ENCODE measurements at places on chromosomes 13 and 19.

GRCh38 chr19:16193466-16193865, 4.2 kb upstream of the AP1M1 start:
- DNase-seq: no peak

DNA sequence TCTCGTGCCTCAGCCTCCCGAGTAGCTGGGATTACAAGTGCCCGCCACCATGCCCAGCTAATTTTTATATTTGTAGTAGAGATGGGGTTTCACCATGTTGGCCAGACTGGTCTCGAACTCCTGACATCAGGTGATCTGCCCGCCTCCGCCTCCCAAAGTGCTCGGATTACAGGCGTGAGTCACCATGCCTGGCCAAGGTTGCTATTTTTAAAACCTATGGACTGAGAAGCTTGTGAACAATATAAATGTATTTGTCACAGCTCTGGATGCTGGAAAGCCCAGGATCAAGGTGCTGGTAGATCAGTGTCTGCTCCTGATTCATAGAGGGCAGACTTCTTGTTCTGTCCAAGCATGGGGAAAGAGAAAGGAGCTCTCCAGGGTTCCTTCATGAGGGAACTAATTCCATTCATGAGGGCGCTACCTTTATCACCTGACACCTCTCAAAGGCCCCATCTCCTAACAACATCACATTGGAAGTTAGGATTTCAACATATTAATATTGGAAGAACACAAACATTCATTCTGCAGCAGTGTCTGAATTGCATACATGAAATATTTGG, 16.1 kb downstream of the CARD8 start:
- no peak for DNase-seq

DNA sequence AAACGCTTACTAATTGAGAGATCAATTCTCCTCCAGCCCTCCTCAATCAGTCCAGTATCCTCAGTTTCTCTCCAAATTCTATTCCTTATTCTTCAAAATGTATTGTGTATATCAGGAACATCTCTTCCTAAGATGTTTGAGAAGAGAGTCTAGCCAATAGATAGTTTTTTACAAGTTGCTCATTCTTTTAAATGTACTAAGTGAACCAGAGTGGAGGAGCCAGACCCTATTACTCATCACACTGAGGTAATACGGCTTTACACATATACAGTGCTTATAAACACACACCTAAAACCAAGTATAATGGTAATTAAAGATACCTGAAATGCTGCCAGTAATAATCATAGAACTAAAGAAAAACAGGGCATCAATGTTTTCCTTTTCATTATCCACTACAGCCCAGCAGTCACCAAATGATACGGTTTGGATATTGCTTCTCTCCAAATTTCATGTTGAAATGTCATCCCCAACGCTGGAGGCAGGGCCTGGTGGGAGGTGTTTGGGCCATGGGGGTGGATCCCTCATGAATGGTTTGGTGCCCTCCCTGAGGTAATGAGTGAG, 45.2 kb upstream of the HMGB1 start:
- DNase-seq: no peak

DNA sequence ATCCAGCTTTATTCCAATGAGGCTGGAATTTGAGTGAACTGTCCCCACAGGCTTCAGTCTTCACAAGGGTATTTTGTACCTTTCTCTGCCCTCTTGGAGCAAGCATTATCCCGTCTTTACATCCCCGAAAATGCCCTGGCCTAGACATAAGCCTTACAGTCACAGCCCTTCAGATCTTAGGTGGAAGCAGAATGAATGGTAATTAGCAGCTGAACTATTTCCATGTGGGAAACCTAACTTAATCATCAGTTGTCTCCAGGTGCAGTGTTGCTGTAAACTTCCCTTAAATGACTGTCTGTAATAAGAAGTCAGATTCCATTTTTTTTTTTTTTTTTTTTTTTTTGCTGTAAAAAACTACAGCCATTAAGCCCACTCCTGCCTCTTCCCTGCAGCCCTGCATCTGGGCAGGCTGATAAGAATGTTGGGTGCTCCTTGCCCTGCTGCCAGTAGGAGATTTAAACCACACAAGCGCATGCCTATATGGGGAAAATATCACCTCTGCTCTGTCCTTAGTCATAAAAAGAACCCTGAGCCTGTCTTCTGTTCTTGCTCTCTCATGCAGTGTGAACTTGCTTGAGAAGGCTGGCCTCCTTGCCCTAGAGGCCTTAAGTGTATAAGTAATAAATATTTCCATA, 426.8 kb upstream of the SLITRK5 start:
- no peak for DNase-seq

GRCh38 chr13:51769455-51770127, 34.4 kb downstream of the DHRS12 start:
- DNase-seq: no peak

- no peak for DNase-seq
These were observed 471.5 kb downstream of the TSHZ3 start for GRCh38 chr19:30877661-30878113.

DNA sequence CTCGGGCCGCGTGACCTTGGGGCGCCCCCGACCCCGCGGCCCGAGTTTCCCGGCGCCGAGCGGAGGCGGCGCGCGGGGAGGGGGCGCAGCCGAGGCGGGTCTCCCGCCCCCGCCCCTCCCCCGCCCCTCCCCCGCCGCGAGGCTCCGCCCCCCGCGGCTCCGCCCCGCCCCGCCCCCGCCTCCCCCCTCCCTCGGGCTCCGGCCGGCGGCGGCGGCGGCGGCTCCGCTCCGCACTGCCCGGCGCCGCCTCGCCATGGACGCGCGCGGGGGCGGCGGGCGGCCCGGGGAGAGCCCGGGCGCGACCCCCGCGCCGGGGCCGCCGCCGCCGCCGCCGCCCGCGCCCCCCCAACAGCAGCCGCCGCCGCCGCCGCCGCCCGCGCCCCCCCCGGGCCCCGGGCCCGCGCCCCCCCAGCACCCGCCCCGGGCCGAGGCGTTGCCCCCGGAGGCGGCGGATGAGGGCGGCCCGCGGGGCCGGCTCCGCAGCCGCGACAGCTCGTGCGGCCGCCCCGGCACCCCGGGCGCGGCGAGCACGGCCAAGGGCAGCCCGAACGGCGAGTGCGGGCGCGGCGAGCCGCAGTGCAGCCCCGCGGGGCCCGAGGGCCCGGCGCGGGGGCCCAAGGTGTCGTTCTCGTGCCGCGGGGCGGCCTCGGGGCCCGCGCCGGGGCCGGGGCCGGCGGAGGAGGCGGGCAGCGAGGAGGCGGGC, at the start of gene HCN2:
HCN2 (plus strand) TSS at position 189 of the 703 bp plus-strand sequence; CDS start at position 254, 65 bp downstream.
- DNase-seq: no peak

DNA sequence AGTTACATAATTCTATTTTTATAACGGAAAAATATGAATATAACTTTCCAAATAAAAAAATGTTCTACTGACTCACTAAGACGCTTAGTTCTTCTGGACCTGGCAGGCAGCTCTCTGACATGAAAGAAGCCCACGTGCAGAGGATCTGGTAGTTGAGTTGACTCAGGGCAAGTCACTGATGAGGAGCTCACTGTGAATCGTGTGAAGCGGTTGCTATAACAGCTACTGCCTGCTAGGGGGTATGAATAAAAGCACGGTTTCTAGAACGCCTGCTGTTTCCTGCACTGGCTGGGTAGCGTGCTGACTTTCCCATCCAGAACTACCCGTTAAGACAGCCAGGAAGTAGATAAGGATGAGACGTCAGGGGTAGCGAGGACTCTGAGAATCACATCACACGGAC, 54.7 kb upstream of the WASF3 start:
- DNase-seq: no peak

DNA sequence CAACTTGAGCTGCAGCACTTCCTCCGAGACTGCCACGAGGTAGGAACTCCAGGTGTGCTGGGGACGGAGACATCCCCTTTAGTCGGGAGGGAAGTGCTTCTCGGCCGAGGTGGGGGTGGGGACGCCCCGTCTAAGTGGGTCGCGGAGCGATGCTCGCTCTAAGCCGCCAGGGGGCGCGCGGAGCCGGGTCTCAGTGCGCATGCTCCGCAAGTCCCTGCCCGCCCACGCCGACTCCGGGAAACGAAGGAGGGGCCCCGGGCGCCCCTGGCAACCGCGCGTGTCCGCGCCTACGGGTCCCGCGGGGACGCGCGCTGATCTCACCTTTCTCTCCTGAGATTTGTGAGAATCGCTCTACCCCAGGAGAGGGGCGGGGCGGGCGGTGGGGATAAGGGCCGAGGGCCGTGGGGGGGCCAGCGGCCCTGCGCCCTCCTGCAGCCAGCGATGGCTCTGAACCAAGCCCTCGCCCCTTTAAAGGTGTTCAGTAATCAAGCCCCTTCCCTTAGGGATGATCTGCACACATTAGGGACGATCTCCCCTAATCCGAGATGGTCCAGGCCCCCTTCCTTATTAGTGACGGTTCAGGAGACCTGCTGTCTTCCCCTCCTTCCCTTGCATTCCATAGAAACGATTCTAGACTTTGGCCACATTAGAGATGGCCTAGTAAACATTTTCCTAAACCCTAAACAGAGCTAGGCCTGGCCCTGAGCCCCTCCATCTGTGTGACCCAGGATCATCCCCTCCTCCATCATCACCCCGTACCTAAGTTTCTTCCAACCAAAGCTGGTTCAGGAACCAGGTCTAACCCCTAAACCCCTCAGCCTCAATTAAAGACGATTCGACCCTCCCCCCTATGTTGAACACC, 47.3 kb upstream of the SHKBP1 start:
- DNase-seq: no peak

GRCh38 chr13:91406619-91407018, 8.2 kb downstream of the GPC5 start:
- DNase-seq: no peak

DNA sequence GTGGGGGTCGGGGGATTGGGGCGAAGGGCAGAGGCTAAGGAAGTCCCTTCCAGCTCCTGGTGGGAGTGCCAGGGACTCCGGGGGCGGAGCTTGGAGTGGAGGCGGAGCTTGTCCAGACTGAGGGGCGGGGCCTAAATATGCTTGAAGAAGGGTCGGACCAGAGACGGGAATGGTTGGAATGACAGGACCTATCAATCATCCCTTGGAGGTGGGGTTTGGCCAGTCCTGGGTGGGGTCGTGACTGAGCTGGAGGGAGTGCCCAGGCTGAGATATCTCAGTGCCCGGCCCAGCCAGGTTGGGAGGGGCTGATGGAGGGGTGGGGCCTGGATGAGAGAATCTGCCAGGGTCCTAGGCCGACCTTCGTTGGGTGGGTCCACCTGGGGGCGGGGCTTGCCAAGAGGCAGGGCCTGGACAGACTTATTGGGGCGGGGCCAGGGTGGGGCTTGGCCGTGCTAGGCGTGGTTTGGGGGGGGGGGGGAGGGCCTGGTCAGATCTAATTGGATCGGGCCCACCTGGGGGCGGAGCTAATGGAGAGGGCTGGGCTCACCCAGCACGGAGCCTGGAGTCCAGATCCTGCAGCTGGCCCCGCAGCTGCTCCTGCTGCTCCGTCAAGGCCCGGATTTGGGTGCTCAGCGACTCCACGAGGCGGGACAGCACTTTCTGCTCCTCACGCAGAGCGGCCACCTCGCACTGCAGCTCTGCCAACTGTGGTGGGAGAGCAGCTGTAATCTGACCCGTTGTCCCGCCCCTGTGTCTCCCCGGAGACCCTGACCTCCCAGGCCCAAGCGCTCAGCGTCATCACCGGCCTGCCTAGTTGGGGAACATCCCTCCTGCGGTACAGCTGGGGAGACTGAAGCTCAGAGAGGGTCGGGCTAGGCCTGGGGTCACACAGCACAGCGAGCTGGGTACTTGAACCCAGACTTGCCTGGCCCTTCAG, 2.6 kb upstream of the WIZ start:
- DNase-seq: no peak

- no peak for DNase-seq
These were observed 59.4 kb downstream of the ZNF536 start for GRCh38 chr19:30431591-30431990.

GRCh38 chr19:31220540-31220939, 128.7 kb downstream of the TSHZ3 start:
- no peak for DNase-seq

GRCh38 chr19:18558604-18559003, 934 bp downstream of the KXD1 start:
- no peak for DNase-seq

DNA sequence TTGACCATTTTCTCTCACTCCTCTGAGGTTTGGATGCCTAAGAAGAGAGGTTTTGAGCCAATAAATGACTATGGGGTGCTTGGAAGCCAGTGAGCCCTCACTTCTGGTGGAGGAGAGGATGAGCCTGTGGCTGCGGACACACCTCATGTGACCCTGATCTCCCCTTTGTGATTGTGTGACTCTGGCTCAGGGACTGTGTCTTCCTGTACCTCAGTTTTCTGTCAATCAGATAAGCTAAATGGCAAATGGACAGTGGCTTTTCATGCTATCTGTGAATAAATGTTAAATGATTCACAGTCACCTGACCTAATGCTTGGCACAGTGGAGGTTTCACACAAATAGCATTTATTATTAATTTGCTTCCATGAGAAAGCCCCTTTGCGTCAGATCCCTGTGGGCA, 2.7 kb downstream of the PSG8 start:
- DNase-seq: no peak

- DNase-seq: no peak
These were observed 7.1 kb downstream of the POLR1G start for GRCh38 chr19:45413497-45413896.

- no peak for DNase-seq
These were observed 32.8 kb upstream of the WDFY2 start for GRCh38 chr13:51551416-51551815.

- DNase-seq: no peak
These were observed 177.3 kb downstream of the PCDH9 start for GRCh38 chr13:67052550-67053490.

GRCh38 chr13:107801621-107802020, 413.7 kb downstream of the LIG4 start:
- DNase-seq: no peak

DNA sequence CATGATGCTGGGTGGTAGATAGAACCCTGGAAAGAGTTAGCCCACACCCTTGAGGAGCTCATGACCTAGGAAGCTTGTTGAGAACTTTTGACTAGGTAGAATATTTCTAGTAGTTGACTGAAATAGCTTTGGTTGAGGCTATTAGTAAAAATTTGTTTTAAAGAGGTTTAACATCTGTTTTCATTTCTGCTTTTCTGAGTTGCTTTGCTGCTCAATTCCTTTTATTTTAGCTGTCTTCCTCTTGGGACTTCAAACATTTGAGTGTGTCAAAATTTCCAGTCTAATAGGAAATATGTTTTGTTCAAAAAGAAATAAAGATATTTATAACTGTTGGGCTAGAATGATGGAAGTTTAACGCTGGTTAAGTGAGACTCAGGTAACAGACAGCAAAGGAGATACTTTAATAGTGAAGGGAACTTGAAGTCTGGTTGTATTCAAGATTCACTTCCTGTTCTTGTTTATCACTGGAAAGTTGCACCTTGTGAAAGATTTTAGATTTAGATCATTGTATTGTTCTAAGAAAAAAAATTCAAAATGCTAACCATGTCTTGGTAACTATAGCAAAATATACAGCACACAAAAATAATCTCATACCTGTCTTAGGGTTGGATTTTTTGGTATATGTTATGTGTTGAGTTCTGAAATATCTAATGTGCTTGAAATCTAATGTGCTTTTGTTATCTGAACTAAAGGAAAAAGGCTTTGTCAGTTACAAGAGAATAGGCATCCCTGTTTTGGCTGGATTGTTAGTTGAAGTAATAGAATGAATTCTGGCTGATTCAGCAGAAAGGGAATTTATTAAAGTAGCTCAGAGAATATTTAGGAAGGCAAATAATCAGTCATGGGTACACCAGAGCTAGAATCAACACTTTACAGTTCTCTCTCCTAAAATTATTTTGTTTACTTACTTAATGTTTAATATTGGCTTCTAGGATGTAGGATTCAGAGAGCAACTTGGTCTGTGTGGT, 24.4 kb upstream of the GPR18 start:
- no peak for DNase-seq

- DNase-seq: no peak
These were observed 41.5 kb upstream of the C13orf46 start for GRCh38 chr13:114015111-114015968.
